ENCODE measurements at places on chromosomes 6 and 20.
A peak's percentile ranks its signal among the peaks of the same experiment; 100 is the strongest.

GRCh38 chr6:5517796-5518195 is 256.5 kb downstream of the FARS2 start:
- no peak for DNase-seq

DNA sequence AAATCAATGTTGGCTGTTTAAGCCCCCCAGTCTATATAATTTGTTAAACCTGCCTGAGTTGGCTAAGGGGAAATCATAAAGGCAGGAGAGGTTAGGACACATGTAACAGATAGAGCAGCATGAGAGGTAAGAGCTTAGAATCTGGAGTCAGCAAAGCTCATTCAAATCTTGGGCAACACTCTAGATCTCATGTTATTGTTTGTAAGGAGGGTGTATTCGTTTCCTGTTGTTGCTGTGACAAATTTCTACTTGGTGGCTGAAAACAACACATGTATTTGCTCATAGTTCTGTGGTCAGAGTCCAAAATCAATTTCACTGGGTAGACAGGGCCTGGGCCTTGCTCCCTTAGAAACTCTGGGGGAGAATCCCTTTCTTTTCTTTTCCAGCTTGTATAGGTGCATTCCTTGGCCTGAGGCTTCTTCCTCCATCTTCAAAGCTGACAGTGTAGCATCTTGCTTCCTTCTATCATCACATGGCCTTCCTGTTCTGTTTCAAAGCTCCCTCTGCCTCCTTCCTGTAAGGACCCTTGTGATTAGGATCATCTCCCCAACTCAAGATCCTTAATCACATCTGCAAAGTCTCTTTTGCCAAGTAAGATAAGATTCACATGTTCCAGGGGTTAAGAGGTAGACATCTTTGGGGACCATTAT is 4.4 kb downstream of the LY86 start:
- DNase-seq: no peak

- no peak for DNase-seq
Measured at GRCh38 chr6:42295677-42296076, 78.0 kb upstream of the MRPS10 start.

GRCh38 chr6:77879527-77879926 is 226.7 kb downstream of the MEI4 start:
- no peak for DNase-seq

DNA sequence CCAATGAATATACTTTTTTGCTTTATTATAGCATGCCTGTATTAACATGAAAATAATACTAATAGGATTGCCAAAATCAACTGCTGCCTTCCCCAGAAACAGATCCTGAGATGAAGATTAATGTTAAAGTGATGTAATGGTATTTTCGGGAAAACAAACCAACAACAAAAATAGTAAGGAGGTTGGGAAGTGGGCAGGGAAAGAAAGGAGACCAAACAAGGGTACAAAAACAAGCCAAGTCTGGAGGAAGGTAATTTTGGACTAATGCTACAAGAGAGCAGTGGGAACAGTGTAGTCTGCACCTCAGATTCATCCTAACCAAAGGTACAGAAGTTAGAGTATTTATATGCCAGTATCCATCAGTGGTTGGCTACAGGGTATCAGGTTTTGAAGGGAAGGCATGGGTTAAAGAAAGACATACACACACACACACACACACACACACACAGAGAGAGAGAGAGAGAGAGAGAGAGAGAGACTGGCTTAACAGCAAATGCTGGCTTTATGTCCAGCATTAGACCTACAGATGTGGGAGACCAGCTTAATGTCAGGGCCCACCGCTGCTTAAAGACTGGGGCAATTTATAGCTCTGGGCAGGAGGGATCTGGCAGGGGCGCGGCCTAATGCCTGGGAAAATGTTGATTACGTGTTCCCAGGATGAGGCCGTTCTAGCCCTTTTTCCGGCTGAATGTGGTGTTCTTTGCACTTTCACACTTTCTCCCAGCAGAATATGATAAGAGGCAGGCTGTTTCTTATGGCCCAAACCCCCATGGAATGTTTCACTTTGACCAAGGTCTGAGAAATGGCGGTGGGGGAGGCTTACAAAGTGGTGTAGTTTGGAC is 3.8 kb upstream of the SLC17A1 start:
- no peak for DNase-seq

- DNase-seq: peak; percentile 53
Measured at GRCh38 chr6:85390105-85390728, 59.7 kb upstream of the NT5E start.

DNA sequence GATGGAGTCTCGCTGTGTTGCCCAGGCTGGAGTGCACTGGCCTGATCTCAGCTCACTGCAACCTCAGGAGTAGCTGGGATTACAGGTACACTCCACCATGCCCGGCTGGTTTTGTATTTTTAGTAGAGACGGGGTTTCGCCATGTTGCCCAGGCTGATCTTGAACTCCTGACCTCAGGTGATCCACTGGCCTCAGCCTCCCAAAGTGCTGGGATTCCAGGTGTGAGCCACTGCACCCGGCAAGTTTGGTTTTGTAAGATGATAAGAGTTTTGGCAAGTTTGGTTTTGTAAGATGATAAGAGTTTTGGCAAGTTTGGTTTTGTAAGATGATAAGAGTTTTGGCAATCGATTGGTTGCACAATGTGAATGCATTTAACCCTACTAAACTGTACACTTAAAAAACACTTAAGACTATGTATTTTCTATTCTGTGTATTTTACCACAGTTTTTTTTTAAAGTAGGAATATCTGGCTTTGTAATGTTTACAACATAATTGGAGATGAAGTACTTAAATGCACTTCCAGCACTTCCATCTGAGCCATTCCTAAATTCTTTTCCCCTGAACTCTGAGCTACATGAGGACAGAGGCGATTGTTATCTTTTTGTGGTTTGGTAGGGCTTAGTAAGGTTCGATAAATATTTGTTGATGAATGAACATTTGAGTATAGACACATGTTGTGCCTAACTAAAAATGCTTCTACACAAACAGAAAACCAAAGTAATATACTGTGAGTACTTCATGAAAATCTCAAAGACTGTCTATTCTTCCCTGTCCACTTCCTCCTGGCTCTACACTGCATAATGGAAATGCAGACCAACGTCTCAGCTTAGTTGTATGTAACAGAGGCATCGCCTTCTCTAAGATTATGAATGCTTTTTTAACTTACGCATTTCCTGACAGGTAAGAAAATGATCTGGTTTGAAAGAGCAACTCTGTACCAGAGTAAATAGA is 18.8 kb downstream of the SAMHD1 start:
- peak; percentile 63 for DNase-seq

DNA sequence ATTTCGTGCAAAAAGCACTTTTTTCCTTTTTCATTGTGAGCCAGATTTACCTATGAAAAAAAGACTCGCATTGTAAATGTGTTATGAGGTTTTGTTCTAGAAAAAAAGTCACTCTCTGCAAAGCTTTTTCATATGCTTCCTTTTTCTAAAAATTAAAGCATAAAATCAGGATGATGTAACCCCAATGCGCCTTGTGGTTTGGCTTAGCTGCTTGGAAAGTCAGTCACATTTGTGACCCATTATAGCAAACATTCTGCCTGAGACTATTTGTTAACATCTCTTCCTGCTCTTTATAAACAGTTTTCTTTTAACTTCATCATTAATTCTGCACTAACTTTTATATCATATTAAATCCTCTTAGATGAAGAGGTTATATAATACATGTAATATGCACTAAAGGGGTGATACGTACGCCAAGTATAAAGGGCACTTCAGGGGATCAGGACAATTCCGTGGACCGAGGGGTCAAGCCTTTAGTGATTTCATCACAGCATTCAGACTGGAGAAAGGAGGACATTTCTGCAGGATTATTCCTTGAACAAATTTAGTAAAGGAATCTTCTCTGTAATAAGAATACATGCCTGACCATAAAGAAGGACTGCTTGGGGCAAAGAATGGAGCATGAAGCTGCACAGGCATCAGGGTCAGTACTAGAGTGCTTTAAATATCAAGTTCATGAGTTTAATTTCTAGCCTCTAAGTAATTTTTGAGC is 48.1 kb upstream of the SMLR1 start:
- DNase-seq: peak; percentile 84

DNA sequence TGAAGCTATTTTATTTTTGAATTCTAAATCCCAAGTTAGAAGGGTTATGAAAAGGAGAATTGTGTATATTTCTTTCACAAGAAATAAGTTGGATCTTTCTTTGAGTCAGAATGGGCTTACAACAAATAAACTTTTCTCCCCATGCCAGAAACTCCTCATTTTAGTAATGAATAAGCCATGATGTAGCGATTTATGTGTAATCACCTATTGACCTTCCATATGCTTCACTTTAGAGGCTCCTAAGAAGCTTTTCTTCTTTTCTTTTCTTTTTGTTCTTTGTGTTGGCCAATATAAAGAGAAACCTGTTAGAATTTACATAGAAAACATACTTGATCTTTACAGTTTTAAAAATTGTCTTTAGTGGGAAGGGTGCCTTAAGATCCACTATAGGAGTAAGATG is 370.2 kb downstream of the UTRN start:
- DNase-seq: no peak

GRCh38 chr6:32638532-32639219 is 1.5 kb downstream of the HLA-DQA1 start:
- no peak for DNase-seq

DNA sequence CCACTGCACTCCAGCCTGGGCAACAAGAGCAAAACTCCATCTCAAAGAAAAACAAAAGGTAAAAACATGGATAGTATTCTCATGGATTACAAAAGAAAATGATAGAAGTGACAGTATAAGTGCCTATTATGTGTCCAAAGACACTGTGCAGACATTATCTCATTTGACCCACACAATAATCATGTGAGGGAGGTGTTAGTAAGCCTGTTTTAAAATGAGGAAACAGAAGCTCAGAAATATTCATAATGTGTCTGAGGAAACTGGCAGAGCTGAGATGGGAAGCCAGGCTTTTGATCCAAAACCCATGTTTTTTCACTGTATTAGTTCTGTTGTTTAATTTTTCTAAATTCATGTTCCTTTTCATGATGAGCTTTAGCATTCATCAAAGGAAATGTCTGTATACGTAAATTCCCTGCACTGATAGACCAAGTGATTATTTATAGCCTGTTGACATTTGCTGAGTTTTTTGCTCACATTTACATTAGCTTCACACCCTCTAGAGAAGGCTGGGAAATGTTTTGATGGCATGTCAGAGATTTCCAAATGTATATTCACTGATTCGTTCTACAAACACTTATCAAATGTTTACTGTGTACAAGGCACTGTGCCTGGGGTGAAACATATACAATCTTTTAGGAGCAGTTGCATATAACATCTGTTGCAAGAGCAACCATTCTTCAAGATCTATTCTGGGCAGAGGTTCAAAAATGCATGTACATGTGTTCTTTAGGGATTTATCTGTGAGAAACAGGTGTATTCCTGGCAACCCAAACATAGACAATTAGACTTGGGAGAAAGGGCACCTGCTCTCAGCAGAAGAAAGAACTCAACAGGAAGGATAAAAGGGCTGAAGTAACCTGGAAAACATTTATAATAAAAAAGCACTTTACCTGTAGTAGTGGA is 331.5 kb downstream of the SAMD5 start:
- peak; percentile 18 for DNase-seq

DNA sequence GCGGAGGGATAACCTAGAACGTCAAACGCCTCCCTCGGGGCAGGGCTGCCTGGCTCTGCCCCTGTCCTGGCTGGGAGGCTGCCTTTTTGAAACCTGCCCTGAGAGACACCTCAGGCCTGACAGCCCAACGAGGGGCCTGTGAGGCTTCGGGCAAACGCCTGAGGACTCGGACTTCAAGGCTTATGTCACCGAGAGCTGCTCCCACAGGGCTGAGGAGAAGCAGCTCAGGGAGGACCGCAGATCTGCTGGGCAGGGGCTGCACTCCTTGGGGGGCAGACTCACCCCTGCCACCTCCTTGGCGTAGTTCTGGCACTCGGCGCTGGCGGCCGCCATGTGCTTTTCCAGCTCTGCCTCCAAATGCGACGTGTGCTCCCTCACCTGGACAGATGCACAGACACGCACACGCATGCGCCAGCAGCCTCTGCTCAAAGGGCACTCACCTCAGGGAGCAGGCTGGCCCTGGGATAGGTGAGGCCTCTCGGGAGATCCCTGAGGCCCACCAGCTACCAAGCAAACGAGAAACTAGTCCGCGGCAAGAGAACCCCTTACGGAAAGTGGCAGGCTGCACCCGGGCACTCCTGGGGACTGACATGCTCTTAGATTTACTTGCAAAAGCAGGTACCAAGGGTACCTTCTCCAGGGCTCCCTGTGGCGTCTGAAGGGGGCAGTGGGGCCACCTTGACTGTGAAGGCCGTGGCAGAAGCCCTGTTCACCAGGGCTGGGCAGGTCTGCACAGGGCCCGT is 49.6 kb downstream of the DSTN start:
- DNase-seq: no peak

GRCh38 chr20:1252416-1252815 is 13.7 kb upstream of the SNPH start:
- no peak for DNase-seq

GRCh38 chr6:7993952-7994351 is 70.2 kb downstream of the BLOC1S5 start:
- DNase-seq: no peak

- no peak for DNase-seq
Measured at GRCh38 chr20:35010405-35011192, 54.9 kb downstream of the MYH7B start.

DNA sequence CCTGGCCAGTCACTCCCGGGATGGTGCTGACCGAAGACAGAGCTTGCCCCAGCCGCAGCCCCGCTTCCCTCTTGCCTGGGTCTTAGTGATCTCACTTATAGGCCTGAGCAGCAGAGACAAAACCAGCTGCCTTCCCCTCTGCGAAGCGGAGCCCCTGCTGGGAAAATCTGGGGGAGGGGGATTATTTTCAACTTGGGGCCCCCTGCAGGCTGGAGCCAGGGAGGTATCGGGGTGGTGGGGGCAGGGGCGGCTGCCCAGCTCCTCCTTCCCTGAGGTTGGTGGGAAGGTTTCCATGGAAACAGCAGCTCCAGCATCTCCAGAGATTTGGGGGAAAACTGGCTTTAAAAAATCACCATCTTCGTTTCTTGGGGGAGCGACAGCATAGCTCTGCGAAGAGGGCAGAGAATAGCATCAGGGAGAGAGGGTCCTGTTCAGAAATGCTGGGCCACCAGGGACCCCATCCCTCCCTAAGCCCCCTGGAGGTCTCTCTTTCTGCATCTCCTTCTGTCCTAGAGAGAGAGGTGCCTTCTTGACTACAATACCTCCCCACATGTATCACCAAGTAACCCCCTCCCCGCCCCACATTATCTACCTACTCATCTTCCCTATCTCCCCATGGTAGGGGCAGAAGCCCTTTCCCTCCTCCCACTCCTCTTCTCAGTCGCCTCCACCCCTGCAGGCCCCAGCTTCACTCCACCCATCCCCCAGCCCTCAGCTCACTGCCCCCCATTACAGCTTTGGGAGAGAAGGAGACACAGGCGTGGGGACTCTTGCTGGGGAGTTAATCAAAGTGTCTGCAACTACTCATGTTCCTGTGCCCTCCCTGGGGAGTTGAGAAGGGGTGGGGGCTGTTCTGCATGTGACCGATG is 88.4 kb upstream of the CCDC167 start:
- no peak for DNase-seq

Measured in iris pigment epithelial cell (primary cell).